ENCODE measurements at places on chromosomes 6 and 20.

GRCh38 chr20:36543184-36544133, 2.1 kb downstream of the MYL9 start:
- no peak for DNase-seq

- DNase-seq = no peak
Measured at GRCh38 chr20:664576-664975, 11.0 kb downstream of the SCRT2 start.

DNA sequence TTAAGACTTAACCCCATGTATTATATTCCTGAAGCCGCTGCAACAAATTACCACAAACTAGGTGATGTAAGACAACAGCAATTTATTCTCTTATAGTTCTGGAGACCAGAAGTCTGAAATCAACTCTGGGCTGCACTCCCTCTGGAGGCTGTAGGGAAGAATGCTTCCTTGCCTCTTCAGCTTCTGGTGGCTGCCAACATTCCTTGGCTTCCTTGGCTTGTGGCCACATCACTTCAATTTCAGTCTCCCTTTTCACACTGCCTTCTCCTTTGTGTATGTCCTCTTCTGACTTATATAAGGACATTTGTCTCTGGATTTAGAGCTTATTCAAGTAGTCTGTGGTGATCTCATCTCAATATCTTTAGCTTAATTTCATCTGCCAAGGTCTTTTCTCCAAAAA, 141.6 kb downstream of the DHX35 start:
- DNase-seq = no peak

DNA sequence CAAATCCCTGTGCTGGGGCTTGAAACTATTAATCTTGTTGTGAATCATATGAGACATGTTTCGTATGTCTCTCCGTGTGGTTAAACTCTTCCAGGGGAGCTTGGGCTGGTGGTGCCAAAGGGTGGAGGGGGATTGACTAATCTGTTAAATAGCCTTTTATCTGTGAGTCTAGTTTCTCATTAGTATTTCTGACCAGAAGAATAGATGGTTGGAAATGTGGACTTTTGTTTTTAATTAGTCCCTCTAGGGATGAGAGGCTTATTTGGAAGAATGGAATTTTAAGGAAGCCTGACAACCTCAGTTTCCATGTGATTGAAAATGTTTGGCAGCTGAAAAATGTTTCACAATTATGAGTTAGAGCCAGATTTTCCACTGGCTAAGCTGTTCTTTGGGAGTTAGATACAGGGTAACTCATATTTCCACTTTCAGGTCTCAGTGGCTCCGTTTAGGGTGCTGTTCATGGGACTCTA, 117.3 kb downstream of the BCKDHB start:
- no peak for DNase-seq

DNA sequence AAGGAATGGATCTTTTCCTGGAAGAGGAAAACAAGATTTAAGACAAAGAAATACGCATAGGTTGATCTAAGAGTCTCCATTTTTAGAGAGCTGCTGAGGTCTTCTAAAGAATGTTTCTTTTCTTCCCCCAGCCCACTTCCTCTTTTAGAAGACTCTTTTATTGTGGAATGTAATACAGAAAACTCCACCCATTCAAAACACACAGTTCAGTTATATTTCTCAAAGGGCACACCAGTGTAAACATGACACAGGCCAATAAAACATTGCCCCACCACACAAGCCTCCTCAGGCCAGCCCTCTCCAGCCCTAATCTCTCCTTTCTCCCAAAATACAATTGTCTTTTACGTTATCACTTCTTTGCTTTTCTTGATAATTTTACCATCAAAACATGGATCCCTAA, 42.8 kb downstream of the SLC35B3 start:
- DNase-seq = no peak

- DNase-seq = no peak
Measured at GRCh38 chr20:51227744-51228143, 204.8 kb upstream of the KCNG1 start.

DNA sequence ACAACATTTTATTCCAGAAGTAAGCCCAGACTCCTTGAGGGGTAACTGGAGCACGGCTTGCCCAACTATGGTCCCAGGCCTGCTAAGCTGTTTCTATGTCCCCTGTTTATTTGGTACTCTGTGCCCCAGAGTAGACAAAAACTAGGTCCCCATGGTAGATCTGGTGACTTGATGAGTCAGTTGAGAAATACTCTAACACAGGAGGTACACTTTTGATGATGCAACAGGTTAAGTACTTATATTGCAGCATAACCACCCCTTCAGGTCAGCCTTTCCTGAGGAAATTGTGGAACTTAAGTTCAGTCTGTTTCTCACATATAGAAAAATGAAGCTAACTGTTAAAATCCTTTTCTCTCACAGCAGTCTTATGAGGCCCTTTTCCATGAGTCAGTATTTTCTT, 19.6 kb downstream of the TTPAL start:
- no peak for DNase-seq

- no peak for DNase-seq
Measured at GRCh38 chr6:156865019-156865629, 87.9 kb downstream of the ARID1B start.

DNA sequence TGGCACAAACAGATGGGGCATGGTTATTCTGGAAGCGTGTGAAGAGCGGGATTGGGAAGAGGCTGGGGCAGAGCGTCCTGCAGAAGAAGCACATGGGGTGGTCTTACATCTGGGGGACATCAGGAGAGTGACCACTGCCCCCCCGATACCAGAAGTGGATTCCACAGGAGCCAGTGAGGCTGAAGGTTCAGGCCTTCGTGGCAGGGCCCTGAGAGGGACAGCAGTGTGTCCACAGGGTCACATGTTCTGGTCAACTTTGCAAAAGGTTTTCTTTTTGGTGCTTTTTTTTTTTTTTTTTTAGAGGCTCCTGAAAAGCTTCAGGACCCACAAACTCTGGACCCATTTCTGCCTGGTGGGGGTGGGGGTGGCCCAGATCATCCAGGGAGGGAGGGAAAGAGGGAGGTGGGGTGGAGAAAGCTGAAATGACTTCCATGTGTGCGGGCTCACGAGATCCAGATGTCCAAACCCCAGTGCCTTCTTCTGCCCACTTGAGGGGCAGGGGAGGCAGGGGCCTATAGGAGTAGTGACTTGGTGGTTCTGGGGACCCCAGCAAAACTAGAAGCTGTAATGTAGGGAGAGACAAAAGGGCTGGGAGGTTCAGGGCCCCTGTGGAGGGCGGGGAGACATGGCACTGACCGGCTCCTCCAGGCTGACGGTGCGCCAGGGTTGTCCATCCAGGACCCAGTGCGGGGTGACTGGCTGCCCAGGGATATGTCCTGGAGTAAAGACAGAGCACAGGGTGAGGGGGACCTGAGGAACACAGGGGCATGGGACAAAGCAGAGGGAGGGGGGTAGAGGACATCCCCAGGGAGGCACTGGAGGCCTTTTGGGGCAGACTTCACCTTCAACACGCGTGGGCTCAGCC, 2.7 kb downstream of the ADAM33 start:
- DNase-seq = no peak

DNA sequence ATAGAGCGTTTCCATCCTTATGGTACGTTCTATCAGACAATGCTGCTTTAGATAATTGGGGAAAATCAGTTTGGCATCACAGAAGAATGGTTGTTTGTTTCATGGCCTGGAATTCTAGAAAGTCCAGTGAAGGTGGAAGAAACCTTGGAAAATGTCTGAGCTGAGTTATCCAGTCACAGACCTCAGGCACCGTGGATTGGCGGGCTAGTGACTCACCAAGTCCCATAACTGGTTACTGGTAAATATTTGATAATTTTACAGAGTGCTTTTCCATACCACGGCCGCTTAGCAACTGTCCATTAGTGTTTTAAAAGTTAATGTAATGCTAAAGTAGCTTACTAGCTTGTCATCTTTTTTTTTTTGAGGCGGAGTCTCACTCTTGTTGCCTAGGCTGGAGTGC, 99.4 kb downstream of the SLC35B3 start:
- no peak for DNase-seq

DNA sequence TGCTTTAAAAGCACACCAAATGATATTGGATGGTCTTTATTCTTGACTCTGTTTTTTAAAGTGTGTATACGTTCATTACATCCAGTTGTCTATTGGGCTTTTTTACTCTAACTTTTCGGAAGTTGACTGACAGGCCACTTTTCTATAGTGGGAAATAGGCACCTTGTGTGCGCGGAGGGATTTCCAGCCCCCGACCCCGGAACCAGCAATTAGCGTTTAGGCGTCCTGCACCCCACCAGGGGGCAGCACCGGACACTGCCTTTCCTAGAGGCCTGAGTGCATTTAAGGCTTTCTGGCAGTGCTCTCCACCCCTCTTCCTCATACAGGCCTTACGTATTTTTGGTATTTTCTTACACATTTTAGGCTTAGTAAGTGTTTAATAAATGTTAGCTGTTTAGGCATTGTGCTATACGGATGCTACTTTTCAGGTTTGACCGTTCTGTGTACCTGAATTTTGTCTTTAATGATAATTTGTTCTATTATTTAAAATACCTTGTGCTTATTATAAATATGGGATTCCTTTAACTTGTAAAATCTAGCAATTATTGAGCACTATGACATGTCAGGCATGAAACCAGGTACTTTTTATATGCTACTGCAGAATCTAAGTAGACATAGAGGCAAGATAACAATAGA, 231.8 kb downstream of the BCKDHB start:
- peak; percentile 65 for DNase-seq

GRCh38 chr6:71523548-71523947, 234.9 kb downstream of the OGFRL1 start:
- no peak for DNase-seq

DNA sequence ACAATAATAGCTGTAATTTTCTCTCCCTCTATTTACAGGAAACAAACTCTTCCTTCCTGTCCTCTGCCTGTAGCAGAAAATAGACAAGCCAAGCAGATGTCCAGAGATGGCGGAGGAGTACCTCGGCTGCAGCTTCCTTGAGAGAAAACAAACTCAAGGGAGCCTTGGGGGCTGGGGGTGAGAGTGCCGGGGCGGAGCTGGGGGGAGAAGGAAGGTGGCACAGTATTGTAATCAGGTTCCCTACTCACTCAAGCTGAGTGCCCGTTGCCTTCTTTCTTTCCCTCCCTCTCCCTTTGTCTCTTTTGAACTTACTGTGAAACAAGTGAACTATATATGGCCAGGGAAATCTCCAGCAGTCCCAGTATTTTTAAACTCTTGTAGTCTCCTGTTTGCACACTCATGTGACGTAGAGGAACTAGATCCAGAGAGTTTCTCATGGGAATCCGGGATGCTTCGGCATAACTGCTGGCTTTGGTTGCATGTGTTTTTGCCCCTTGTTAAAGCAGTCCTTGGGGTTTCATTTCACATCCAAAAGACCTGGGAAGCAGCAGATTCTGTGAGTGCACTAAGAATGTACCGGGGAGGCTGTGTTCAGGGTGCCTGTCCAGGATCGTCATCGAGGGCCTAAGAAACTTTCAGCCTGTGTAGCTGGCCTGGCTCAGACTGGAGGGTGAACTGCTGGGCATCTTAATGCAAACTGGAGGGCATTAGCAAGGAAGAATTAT, 44.6 kb upstream of the HDDC2 start:
- DNase-seq = no peak

GRCh38 chr20:19210391-19211155, 1.9 kb upstream of the SLC24A3 start:
- DNase-seq = no peak

DNA sequence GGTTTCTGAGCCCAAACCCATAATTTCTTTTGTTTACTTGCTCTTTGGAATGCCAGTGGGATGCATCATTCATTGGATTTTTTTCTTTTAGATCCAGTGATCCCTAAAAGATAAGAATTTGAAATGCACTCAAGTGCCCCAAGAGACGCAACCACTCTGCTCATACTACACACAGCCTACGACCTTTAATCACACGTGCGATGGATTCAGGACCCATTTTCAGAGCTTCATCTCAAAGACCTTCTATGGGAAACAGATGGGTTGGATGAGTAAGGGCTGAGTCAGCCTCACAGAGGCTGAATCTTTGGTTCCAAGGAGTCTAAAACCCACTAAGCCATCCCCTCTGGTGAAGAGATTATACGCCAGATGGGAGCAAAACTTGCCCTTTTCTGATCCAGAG, 265.5 kb upstream of the EXOC2 start:
- no peak for DNase-seq

GRCh38 chr6:80433010-80433672, 326.7 kb downstream of the BCKDHB start:
- DNase-seq = no peak

DNA sequence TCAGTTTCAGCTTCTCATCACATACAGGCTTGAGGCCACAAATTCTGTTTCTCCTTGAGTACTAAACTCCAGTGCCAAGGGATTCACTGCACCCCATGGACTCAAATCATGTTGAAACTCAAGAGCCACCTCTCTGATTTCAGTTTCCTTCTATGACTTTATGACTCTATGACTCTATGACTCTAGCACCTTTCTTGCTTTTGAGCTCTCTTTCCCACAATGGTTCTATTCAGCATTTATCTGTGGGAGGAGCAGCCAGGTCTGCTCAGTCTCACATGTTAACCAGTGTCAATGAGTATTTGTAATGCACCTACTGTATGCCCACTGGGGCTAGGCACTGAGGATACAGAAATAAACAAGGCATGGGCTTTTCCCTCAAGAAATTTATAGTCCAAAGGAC, 14.6 kb upstream of the SLC22A2 start:
- no peak for DNase-seq

GRCh38 chr20:41380551-41381193, 14.1 kb upstream of the EMILIN3 start:
- no peak for DNase-seq

DNA sequence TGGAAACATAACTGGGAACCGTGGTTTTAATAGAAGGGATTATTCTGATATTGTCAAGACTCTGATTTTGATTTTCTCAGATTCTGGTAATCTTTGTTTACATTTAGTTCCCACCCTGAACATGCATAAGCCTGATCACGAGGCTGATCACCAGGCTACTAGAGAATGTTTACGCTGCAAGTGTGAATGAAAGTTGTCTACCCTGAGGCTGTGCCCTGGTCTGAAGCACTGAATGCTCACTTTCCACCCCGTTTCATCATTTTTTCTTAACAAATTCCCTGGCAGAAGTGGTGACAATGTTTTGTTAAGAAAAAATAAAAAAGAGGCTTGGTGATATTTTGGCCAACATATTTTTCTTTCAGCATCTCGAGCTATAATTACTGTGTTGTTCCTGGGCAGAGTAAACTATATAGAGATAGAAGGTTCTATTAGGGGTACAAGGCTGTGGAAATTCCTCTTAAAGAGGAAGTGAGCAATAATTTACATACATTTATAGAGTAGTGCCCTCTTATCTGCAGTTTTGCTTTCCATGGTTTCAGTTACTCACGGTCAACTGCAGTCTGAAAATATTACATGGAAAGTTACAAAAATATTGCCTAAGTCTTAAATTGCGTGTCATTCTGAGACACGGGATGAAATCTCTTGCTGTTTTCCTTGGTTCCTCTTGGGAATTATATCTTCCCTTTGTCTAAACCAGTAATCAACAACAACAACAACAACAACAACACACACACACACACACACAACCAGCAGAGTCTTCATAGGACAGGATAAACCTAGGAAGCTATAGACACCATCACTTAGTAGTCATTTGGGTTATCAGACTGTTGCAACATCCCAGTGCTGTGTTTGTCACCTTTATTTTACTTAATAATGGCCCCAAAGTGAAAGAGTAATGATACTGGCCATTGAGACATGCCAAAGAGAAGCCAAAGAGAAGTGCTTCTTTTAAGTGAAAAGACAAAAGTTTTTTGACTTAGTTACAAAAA, 566.6 kb upstream of the CITED2 start:
- no peak for DNase-seq

GRCh38 chr6:1346558-1347091, 34.7 kb downstream of the FOXQ1 start:
- no peak for DNase-seq

- no peak for DNase-seq
Measured at GRCh38 chr20:8774412-8774811, 294.5 kb upstream of the PLCB4 start.
